ENCODE measurements at places on chromosomes 3 and 15.

DNA sequence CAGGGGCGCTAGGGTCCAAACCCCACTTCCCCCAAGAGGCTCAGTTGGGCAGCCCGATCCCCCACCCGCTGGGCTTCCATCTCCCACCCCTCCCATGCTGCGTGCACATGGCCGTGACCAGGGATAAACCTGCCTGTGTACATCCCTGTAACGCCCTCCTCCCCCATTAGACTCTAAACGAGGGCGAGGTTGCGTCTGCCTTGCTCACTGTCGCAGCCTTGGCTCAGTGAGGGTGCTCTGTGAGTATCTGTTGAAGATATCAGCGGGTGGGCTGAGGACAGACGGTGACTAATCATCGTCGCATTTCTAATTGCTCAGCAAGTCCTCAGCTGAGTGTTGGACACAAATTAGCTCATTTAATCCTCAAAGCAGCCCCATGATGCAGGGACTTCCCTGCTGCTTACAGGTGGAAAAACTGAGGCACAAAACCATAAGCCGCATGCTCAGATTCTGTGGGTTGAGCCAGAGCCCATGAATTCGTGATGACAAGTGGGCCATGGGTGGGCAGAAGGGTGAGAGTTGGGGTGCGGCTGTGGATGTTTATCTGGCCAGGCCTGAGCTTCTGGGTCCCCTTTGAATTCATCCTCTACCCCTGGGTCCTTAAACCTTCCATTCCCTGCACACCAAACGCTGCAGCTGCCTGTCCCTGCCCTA is 26.0 kb downstream of the FBLN2 start:
- no peak for DNase-seq

DNA sequence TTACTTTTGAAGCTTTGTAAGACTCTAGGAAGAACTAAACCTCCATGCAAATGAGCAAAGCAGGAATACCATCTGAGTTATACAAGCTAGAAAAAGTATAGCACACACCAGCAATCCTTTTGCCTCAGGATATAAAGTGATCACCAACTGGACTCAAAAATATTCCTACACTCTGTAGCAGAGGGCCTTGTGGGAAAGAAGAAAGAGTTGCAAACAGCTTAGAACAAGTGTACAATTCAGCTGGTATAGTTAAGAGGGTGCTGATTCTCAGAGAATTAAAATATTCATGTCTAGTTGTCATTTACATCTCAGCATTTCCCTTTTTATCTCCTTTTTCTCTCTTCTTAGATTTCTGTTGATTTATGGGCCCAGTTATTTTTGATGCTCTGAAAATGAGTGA is 248.4 kb downstream of the GAP43 start:
- DNase-seq, result no peak

DNA sequence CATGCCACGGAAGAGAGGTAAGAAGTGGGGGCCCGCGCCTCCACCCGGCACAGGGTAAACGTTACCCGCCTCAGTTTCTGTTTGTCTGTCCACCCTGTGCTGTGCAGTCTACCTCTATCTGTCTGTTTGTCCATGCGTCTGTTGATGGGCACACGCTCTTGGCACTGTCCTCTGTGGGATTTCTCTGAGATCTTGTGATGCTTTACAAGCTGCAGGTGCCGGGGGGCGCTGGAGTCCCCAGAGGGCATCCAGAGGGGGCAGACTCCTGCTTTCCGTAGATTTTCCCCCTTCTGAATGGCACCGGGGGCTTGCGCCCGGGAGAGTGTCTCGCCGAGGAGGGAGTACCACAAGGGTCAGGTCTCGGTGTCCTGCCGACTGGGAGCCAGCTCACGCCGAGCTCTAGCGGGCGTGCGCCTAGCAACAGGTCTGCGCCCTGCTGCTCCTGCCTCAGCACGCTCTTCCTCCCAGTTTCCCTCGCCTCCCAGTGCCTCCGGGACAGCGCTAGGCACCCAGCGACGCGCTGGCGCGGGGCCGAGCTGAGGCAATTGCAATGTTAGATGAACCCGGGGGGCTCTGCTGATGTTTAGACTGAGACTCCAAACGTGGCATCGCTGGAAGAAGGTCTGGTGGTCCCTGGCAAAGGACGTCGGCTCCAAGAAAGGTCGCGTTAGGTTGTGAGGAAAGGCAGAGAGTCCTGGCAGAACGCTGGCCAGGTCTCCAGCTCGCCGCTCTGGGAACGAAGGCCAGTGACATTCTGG is 667 bp downstream of the CEMIP start:
- no peak for DNase-seq

DNA sequence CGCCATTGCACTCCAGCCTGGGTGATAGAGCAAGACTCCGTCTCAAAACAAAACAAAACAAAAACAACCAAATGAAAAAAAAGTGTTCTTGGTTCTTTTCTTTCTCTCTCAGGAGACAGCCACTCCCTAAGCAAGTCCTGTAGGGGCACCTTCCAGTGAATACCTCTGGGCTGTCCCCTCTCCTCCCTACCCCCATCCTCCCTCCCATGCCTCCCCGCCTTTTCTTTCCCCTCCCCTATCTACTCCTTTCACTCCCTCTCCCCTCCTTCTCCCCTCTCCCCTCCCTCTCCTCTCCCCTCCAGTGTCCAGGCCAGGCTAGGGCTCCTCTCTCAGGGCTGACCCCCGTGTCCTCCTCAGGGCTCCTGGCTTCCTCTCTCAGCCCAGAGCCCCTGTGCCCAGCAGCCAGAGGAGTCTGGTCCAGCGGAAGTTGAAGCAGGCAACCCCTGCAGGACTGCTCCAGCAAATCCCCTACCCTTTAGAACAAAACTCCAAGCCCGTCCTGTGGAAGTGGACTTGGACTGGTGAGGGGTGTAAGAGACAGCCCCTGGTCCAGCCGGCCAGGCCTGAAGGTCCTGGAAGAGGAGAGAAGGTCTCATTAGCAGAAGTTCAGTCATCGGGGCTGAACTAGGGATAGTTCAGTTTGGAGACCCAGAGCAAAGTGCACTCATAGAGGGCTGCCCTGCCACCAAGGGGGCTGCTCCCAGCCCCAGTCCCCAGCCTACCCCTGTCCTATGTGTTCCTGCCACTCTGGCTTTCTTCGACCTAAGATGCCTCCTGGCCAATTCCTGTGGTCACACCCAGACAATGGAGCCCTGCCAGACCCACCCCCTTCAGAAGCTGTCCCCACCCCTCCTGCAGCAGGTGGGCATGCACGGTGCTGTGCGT is 79.8 kb upstream of the IQSEC1 start:
- DNase-seq, result no peak

DNA sequence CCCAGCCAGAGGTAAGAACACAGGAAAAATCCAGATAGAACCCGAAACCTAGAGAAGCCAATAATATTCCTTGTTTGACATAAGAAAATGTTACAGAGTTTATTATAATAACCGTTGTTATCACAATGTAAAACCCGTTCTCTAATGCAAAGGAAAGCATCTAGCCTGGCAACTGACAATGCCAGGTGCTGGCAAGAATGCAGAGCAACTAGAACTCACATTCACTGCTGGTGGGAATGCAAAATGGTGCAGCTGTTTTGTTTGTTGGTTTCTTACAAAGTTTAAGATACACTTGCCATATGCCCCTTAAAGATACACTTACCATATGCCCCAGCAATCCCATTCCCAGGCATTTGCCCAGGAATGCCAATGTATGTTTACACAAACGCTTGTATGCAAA is 23.4 kb downstream of the VPS39 start:
- DNase-seq, result no peak

DNA sequence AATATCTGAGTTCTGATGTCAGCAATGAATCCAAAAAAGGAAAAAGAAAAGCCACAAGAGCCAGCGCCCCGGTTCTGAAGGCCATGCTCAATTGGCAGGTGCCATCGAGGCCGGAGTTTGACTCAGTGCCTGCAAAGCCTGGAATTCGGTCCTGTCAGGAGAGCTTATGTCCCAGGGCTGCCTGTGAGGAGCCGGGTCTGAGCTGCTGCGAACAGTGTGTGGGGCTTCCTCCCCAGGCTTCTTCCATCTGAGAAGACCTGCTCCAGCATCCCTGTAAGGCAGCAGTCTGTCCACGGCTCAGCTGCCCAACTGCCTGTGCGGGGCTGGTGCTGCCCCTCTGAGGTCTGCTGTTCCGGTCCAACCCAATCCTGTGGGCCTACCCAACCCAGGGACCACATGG is 46.1 kb downstream of the ROPN1B start:
- DNase-seq, result no peak

- DNase-seq, result no peak
These were observed 197.2 kb upstream of the RBMS3 start for GRCh38 chr3:29083676-29084075.

GRCh38 chr3:48347500-48347899 is 14.0 kb upstream of the SPINK8 start:
- no peak for DNase-seq

DNA sequence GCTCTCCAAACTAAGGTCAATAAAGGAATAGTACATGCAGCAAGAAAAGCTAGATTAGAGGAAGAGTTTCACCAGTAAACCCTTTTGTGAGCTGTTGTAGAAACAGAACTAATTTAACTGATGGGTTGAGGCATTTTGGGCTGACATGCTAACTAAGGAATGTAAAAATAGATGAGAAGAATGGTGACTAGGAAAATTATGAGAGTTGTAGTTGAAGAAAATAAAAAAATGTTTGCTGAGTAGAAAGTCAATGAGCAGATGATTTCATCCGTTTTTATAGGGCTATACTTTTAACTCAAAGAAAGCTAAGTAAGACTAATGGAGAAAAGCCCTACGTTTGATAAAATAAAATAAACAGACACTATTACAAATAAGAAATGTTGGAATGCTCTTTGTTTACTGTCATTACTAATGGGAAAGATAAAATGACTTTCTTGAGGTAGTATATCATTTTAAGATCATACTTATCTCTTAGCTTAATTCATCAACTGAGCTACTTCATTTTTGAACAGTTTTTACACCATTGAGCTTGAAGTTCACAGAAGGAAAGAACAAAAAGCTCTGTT is 209.4 kb upstream of the DPH6 start:
- no peak for DNase-seq

DNA sequence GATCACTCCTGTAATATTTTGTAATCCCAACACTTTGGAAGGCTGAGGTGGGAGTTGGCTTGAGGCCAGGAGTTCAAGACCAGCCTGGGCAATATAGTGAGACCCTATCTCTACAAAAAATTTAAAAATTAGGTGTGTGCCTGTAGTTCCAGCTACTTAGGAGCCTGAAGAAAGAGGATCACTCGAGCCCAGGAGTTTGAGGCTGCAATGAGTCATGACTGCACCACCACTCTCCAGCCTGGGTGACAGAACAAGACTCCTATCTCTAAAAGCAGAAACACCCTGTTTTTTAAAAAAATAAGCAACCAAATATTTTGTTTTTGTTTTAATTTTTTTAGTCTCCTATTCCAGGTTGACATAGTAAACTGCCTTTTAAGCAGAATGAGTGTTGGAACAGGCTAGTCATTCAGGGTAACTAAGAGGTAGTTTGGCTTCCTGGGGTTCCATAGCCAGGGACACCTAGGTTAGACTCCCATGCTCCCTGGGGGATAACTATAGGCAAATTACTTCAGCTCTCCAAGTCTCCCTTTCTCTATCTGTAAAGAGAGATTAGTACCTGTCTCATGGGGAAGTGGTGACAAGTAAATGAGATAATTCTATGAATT is 114.6 kb upstream of the C15orf61 start:
- DNase-seq, result no peak

GRCh38 chr15:100710744-100711515 is 108.5 kb downstream of the ASB7 start:
- DNase-seq, result no peak

GRCh38 chr15:83927704-83928391 is 273.9 kb downstream of the ADAMTSL3 start:
- DNase-seq, result no peak

DNA sequence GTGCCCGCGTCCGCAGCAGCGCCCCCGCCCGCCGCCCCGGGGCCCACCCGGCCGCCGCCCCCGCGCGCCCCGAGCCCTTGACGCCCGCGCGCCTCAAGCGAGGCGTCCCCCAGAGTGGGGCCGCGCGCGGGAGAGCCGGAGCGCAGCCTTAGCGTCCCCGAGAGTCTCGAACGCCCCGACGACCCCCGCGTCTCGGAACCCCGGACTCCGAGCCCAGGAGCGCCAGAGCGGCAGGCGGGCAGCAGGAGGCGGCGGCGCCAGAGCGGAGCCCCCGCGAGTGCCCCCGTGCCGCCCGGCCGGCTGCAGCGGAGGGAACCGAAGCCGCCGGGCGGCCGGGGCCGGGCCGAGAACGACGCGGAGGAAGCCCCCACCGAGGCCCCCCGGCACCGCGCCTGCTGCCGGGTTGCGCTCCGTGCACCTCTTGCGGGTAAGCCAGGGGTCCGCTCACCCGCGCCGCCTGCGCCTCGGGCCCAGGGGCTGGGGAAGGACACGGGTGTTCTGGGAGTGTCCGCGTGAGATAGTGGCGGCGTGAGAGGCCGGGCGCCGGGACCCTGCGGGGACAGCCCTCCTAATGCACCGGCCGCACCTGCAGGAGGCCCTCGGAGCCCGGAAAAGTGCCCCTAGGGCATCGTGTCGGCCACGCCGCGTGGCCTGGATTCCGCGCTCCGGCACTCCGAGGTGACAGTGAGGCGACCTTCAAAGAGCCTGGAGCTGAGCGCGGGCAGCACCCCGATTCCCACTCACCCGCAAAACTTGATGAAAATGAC is 52.0 kb upstream of the ULK4 start:
- DNase-seq, result no peak

DNA sequence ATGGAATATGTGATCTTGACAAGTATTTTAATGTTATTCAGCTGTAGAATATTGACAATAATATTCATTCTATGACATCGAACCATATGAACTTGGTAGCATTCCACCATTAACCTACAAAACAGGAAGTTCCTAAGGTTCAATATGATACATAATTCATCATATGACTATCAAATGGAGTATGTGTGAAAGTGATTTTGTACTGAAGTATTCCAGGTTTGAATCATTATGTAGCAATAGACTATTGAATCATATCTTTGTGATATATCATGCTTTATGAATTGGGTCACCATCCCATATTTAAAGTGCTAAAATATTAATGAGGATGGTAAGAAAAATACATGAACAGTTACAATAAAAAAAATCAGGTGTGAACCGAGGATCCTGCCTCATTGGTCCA is 95.1 kb downstream of the TP63 start:
- DNase-seq, result no peak

DNA sequence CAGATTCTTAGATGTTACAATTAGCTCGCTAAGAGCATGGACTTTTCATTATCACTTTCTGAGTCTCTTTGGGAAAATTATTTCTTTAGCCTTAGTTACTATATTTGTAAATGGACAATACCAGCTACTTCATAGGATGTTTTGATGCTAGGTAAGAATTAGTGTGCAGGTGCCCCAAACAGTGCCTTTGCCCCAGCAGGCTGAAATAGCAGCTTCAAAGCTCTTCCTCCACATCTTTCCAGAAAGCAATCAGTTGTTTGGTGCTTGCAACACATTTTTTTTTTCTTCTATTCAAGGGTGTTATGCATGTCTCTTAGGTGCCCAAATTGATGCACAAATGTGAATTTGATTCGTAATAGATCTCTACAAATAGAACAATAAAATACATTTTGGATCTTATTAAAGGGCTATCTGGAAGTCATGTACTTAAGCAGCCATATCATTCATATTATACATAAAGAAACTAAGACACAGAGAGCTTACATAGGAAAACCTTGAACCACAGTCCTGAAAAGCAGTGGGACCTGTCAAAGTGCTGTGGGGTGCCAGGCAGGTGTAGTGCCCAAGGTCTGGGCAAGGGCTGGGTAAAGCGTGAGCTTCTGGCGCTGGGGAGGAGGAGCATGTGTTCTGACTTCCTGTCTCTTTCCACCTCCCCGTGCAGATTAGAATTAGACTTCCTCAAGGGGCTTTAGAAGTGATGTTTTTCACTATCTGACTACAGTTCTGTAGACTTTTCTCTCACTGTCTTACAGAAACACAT is 62.9 kb downstream of the FNDC3B start:
- DNase-seq, result no peak

- DNase-seq, result no peak
These were observed 73.4 kb upstream of the BNIP2 start for GRCh38 chr15:59762558-59762957.

Measured in stimulated activated CD8-positive, alpha-beta memory T cell treated with anti-CD3 and anti-CD28 coated beads, Interleukin-2, amount 100 ng/mL, for 48 hours (primary cell).